HFFc6 (cell line): ENCODE measurements at places on chromosomes 3 and 15.

- no peak for DNase-seq
Measured at GRCh38 chr3:184426691-184427141, 46.9 kb downstream of the CHRD start.

DNA sequence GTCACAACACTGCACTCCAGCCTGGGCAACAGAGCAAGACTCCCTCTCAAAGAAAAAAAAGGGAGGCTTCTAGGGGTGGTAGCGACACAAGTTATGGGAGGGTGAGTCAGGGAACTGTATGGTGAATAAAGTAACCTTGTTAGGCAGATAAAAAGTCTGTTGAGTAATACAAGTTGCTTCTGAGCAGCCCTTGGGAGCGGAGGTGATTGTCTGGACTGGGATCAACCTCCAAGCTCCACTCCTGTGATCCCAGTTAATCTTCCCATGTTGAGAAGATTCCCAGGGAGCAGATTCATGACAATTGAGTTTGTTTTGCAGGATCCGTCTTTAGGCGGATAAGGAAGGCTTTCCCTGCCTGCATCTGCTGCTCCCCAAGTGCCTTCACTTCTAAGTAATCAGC is 335.9 kb downstream of the THSD4 start:
- no peak for DNase-seq

DNA sequence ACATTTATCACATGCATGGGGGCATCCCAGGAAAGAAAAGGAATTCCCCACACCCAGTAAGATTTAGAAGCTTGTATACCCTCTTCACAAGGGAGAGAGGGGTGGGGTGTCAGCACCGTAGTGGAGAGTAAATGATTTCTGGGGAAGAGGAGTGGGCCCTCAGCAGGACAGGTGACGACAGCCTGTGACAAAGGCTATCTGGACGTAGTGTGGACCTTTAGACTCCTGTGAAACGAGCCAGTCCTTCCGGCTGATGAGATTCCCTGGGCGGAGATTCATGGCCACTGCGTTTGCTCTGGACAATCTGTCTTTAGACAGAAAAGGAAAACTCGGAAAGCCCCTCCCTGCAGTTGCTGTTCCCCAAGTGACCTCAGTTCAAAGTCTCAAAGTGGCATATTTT is 1.7 kb upstream of the FAM3D start:
- no peak for DNase-seq

DNA sequence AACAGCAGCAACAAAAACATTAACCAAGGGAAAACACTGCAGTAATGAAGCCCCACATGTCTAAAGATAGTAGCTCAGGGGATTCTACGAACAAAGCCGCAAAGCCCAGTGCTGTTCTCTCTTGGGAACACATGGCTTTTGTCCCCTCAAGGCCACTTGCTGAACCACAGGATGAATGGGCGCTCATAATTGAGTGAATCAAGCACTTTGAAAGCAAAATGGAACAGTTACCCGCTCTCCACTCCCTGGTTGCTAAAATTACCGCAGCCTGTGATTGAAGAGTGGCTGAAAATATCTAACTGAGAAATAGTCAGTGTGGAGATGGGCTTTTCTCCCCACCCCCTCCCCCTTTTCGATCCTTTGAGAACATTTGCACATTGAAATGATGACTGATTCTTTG is 39.6 kb downstream of the RASGRF1 start:
- DNase-seq, result no peak

DNA sequence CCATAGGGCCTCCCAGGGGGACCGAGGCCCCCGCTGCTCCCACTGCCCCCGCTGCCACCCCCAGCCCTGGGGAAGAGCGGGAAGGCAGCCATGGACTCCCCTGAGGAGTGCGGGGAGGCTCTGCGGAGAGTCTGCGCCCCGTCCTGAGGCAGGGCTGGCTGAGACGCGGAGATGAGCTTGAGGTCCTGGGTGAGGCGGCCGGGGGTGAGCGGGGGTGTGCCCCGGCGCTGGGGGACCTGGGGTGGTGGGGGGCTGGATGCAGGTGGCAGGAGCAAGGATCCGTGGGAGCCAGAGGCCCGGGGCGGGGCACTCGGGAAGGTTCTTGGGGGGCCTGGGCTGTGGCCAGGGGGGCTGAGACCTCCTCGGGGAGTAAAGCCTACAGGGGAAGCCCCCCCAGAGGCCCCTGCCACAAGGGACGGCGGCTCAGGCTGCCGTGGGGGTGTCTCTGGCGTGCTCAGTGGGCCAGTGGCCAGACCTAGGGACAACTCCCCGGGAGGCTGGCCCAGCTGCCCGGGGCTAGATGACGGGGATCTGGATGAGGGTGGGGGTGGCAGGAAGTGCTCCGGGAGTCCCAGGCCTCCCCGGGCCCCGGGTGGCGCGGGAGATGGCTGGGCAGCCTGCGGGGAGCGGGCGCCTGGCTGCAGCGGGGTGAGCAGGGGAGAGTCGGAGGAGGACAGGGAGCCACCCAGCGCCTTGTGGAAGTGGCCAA is 45.9 kb downstream of the HCN4 start:
- no peak for DNase-seq

GRCh38 chr15:101175401-101175800 is 76.4 kb downstream of the CHSY1 start:
- DNase-seq, result no peak
